ENCODE measurements at places on chromosomes 4 and X.

DNA sequence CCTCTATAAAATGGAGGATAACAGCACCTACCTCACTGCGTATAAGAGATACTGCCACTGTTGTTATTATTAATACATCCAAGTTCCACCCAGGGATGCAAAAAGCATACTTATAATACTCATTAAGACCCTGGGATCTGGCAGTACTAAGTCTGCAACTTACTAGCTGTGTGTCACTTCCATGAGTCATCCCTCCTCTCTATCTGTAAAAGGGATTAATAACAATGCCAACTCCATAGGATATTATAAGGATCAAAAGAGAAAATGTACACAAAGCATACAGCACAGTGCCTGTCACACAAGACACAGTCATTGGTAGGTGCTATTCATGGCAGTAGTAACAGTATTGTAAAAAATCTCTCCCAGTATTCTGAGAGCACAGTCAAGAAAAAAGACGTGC is 216.7 kb downstream of the HS6ST2 start:
- no peak for DNase-seq

DNA sequence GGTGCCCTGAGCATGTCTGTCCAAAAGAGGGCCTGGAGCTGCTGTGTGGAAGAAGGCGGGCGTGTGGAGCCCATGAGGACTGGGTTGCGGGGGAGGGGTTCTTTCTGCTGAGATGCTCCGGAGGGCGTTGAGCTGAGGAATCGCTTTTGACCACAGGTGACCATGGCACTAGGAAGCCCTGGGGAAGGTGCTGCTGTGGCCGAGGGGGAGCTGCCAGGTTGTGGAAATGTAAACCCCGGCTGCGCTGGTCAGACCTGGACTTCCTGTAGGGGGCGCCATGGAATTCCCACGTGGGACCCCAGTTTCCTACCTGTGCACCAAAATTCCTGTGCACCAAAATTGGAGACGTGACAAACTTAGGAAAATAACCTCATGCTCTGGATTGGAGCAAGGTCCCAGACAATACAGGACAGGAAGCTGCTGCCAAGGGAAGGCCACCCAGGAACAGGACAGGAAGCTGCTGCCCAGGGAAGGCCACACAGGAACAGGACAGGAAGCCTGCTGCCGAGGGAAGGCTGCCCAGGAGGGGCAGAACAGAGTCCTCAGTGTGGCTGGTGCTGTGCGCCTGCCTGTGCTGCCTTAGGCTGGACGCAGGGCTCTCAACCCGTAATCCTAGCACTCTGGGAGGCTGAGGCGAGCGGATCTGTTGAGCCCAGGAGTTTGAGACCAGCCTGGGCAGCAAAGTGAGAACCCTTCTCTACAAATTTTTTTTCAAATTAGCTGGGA is 28.4 kb upstream of the UVSSA start:
- DNase-seq = no peak

GRCh38 chr4:29588617-29589016 is 1131.6 kb upstream of the PCDH7 start:
- no peak for DNase-seq

DNA sequence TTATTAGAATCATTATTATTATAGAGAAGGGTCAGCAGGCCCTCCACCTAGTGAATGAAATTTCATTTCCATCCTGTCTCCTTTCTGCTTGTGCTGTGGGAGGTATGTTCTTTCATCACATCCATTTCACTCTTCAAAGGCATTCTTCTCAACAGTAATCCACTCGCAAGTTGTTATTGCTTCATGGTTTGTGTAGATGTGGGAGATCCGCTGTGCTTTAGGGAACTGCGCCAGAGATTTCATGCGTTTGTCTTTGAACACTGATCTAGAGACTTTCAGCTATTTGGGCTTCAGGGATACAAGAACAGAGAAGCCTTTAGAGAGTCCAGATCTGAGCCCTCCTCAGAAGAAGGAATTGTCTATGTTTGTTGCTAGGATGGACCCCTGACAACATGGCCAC is 53.5 kb upstream of the PUDP start:
- DNase-seq = no peak

DNA sequence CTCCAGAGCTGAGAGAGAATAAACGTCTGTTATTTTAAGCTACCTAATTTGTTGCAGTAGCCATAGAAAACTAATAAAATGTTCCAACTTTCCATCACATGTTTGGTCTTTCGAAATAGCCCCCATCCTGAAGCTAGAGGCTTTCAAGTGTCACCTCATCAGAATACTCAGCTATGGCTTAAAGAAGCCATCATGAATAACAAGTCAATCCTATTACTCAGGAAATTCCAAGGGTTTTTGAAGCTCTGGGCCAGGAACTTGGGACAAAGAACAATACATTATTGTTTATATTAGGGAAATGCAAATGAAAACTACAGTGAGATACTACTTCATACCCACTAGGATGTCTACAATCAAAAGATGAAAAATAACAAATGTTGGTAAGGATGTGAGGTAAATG is 42.2 kb downstream of the TBCK start:
- no peak for DNase-seq

DNA sequence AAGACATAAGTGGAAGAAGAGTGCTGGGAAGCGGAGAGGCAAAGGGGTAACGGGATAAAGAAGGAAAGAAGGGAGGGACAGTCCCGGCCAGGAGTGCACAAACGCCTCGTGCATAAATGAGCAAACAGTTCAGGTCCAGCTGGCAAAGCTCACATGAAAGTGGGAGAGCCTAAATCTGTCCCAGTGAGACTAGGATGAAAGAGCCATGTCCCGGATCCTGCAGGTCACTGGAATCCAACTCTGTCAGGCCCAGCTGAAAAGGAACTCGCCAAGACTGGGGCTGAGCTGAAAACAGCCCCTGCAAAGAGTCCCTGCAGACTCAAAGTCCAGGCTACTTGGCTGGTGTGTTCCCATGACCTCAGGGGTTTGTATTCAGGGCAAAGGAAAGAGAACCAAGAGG is 38.0 kb upstream of the CRMP1 start:
- DNase-seq = no peak

DNA sequence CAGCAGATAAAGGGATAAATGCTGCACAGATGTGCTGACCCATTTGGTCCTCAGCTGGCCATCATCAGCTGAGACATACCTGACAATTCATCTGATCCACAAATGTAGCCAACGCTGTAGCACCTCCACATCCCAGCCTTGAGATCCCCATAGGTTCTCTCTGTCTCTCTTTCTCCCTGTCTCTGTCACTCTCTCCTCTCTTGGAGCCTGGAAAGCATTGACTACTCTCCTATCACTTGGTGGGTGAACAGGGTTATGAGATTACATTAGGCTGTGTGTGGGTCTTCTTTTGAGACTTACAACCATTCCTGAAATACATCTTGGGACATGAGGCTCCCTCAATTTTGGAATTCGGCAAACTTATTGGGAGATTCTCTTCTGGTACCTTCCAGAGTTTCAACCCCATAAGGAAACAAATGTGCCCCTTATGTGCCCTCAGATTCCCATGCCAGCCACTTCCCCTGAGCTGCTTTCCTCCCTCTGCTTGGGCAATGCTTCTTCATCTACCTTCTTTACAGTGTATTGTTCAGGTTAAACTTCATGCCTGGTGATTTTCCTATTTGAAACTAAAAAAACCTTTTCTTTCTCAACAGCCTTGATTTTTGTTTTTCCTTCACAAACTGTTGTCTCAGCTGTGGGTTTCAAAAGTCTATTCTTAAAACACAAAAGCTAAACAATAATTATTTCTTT is 29.1 kb upstream of the FGF2 start:
- no peak for DNase-seq

DNA sequence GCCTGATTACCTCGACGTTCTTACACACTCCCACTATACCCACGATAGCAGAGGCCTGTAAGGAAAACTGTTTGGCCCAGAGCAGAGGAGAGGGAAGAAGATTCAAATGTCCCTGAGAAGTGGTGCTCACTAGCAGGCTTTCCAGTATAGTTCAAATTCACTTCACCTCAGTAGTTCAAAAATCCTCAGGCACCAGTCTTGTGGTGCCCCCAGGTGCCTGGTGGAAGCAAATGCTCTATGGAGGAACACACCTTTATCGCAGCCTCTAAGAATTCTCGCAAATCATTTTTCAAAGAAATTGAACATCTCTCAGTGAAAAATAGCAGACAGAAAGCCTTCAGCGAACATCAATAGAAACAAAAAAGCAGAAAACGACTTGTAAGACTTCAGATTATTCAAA is 12.2 kb upstream of the MTMR1 start:
- DNase-seq = no peak

DNA sequence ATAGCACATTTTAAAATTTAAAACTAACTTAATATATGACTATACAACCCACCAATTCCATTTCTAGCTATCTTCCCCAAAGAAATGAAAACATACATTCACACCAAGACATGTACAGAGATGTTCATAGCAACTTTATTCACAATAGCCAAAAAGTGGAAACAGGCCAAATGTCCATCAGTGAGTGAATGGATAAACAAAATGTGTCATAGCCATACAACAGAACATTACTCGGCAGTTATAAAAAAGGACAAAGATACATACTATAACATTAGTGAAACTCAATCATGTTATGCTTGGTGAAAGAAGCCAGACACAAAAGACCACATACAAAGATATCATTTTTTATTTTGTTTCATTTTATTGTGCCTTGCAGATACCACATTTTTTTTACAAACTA is 396.8 kb downstream of the PACRGL start:
- no peak for DNase-seq

DNA sequence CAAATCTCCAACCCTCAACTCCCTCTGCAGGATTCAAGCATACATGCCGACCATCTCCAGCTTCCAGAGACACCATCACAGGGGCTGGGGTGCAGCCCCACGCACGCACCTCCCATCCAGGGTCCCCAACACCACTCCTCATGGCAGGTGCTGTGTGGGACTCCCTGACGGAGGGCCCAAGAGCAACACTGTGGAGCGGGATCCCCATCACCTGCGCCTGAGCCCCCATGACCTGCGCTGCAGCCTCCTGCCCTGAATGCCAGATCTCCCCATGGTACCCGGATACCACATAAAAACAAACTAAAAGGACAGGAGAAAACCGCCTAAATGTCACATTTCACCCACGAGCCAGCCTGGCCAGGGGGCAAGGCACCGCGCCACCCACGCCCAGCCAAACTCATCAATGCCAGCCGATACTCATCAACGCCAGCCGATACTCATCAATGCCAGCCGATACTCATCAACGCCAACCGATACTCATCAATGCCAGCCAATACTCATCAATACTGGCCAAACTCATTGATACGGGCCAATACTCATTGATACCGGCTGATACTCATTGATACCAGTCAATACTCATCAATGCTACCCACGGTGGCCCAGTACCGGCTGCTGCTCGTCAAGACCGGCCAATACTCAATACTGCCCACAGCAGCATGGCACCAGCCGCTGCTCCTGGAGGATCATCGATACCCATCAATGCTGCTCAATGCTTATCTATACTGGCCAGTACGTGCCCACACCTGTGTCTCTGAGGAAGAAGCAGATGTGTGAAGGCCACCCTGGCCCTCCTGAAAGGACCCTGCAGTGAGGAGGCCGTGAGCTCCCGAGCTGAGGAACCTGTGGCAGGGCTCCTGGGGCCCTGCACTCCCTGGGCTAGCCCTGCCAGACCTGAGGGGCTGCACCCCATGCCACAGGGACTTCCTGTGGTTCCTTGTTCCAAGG is 6.2 kb downstream of the CTBP1 start:
- no peak for DNase-seq

- DNase-seq = no peak
Measured at GRCh38 chrX:143873343-143873742, 10.5 kb upstream of the UBE2NL start.

GRCh38 chr4:25914670-25915352 is 791 bp downstream of the SMIM20 start:
- DNase-seq = no peak

DNA sequence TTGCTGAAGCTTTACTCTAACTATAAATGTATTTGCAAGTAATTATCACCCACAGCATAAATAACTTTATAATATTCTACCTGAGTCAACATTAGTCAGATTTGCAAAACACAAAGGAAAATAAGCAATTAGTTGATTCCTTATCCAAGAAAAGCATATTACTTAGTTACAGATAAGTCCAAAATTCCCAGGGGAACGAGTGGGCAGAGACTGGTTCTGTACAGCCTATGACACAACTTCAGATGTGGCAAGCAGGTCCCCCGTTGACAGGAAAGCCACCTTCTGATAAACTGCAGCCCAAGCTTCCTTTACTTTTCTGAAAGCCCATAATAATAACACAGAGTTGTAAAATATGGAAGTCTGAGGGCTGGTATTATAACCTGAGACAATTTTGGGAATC is 62.4 kb upstream of the NDP start:
- no peak for DNase-seq

- no peak for DNase-seq
Measured at GRCh38 chr4:87209182-87209581, 11.2 kb downstream of the KLHL8 start.
